ENCODE measurements at places on chromosomes 1 and 21.

- DNase-seq: no peak
Observed at GRCh38 chr21:44347911-44348451, 5.4 kb upstream of the TRPM2 start.

GRCh38 chr1:212256369-212256768 lies 28.8 kb upstream of the PPP2R5A start:
- peak; percentile 39 for DNase-seq

DNA sequence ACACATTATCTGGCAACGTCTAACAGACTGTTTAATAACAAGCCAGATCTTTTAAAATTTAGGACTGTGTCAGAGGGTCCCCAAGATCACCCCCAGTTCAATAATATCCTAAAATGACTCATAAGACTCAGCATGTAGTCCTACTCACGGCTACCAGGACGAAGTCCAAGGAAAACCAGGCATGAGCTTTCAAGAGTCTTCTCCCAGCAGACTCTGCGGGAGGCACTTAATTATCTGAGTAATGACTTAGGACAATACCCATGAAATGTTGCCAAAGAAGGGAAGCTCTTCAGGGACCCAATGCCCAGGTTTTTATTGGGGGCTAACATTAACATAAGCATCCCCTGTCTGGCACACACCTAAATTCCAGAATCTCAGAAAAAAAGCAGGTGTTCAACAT lies 7.0 kb downstream of the HFM1 start:
- DNase-seq: no peak

GRCh38 chr1:223109581-223110026 lies 33.4 kb downstream of the TLR5 start:
- no peak for DNase-seq

DNA sequence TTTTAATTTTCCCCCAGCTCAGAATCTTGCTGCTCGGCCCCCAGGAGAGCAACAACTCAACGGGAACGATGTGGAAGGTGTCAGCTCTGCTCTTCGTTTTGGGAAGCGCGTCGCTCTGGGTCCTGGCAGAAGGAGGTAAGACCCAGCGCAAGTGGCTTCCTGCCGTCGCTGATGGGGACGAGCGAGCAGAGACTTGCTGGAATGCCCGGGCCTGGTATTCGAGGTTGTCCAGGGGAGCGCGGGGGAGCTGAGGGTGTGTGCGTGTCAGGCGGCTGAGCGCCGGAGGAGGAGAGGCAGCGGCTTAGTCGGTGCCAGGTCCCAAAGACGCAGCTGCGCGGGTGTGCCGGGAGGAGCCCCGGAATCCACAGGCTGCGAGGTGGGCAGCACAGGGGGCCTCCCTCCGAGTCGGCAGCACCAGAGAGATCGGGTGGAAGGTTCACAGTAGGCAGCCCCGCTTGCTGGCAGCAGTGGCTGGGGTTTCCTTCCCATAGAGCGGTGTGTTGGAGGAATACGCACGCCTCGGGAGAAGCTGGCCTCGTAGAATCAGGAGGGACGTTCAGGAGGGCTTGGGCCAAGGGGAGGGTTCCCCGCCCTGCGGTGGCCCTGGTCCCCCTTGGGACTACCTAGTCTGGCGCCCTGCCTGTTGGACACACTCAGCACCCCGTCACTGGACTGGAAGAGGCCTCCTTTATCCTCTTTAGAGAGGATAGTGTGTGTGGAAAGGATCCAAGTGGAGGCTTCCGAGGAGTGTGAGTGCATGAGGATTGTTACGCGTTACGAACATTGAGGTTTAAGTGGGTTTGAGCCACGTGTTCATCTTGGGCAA lies 547 bp downstream of the PDPN start:
- DNase-seq: no peak

GRCh38 chr1:244231572-244232315 lies 180.7 kb downstream of the ZBTB18 start:
- no peak for DNase-seq

- DNase-seq: no peak
Observed at GRCh38 chr1:79693441-79694114, 687.0 kb upstream of the ADGRL4 start.

GRCh38 chr1:223887747-223888418 lies 42.1 kb upstream of the TP53BP2 start:
- DNase-seq: no peak

DNA sequence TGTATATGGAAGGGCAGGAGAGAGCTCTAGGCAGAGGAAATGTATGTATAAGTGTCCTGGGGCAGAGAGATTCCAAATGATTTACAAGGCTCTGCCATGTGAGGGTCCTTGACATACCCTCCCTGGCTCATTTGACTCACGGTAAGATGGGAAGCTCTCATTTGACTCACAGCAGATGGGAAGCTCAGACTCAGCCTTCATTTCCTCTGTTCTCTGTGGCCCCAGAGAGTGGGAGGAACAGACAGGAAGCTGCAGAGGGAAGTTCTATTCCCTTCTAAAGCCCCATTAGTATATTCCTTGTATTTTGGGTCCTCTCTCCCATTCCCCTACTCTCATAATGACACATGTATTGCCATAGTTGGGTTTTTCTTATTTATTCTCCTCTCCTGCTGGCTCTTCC lies 44.9 kb downstream of the FOXD2 start:
- no peak for DNase-seq

GRCh38 chr1:180094705-180095295 lies 59.9 kb upstream of the QSOX1 start:
- DNase-seq: no peak

DNA sequence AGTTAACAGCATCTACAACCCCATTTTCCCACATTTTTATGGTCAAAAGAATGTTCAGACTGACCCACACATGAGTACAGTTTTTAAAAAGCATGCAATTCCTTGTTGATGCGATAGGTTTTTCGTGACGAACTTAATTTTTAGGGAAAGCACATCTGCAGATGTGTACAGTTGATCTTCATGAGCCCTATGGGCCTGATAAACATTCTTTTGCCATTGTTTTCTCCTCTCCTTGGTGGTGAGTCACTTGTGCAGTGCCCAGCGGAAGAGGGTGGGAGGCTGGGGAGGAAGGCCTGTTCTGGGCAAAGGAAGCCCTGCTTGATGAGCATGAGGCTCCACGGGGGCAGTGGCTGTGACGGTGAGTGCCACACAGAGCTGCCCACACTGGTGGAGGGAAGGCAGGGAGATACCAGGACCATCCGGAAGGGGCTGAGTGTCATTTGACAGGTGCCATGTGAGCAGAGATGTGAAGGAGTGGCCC lies 5.3 kb downstream of the ARF1 start:
- peak; percentile 45 for DNase-seq

DNA sequence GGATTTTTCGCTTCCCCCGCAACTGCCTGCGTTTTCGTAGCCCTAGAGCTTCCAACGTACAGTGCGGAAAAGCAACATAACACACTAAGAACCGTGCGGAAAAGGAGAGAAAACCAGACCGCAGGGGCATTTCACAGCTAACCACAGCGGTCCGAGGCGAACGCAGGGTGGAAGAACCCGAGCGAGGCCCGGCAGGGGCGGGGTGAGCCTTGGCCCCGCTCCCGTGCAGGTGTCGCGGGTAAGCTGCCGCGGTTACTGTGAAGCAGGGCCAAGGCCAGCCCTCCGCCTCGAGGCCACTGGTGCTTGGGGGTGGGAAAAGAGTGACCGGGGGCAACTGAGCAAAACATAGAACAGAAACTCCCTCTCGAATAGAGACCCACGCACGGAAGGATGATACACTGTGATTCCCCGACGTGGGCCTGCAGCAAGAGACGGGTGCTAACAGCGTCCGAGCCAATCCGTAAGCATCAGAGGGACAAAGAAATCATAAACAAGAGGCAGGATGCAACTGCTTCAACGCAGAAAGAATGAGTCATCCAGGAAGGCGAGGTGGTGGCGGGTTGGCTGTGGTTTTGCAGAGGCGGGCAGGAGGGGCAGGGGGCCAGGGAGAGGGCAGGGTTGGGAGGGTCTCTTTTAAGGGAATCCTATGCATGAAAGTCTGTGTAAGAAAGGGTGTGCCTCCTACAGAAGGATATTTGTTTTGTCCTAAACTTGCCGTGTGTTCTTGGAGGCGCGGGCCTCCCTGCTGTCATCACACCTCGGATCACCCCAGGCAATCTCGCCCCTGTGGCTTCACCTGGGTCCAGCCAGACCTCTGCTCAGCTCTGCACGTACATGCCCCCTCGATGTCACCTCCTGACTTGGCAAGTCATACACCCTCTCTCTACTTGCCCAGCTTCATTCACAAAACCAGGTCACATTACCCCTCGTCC lies 7.3 kb downstream of the GNG4 start:
- peak; percentile 67 for DNase-seq

DNA sequence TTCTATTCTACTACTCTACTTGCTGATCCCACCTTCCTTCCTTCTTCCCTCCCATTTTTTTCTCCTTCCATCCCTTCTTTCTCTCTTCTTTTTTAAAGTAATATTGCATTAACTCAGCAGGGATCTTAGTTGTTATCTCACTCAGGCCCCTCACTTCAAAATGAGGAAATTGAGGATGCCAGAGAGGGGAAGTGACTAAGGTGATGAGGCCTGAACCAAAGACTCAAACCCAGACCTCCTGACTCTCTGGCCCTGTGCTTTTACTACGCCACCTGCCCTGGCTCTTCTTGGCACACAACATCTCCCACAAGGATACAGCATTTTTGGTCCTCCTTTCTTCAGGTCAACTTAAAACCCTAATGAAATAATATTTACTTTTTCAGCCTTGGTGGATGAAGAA lies 151.7 kb upstream of the ZNF648 start:
- DNase-seq: no peak

DNA sequence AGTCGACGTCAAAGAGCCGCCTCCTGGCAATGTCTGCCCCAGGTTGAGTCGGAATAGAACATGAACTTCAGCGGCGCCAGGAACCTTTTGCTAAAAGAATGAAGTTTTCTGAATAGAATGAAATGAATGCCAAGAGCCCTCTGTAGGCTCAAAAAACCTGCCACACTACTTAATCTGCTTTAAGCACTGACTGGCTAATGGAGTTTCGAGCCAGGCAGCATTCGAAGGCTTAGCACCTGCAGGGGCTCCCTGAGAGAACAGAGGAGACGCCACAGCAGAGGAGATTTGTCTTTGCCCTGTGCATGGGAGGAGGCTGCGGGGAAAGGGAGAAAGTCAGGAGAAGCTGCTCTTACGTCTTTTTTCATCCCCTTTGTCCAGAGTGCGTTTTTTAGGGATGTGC lies 641.7 kb downstream of the AJAP1 start:
- no peak for DNase-seq

- no peak for DNase-seq
Observed at GRCh38 chr1:16266411-16267118, 29.6 kb upstream of the CPLANE2 start.

DNA sequence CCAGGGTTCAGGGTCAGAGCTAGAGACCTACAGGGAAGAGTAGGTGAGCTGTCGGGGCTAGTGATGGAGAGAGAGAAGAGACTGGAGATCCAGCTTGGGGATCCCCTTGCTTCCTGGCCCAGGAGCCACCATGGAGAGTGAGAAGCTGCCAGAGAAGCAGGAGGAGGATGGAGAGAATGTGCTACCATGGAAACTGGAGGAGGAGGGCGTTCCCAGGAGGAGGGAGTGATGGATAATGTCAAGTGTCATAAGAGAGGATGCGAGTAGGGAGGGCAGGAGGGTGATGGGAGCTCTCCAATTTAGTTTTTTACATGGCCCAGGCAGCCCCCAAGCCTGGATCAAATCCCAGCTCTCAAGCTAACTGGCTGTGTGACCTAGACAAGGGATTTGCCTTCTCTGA lies 46.5 kb upstream of the EPB41 start:
- DNase-seq: no peak

DNA sequence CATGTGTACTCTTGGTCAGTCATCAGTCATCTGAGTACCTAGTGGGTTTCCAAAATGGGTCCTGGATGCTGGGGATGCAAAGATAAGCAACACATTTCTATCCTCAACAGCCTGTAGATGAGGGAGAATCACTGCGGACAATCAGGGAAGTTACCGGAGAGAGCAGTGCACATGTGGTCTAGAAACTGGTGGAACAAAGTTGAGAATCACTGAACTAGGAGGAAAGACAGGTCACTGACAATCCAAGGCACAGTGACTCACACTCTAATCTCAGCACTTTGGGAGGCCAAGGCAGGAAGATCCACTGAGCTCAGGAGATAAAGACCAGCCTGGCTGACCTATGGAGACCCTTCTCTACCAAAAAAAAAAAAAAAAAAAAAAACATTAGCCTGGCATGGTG lies 31.4 kb upstream of the LGALS8 start:
- DNase-seq: no peak

DNA sequence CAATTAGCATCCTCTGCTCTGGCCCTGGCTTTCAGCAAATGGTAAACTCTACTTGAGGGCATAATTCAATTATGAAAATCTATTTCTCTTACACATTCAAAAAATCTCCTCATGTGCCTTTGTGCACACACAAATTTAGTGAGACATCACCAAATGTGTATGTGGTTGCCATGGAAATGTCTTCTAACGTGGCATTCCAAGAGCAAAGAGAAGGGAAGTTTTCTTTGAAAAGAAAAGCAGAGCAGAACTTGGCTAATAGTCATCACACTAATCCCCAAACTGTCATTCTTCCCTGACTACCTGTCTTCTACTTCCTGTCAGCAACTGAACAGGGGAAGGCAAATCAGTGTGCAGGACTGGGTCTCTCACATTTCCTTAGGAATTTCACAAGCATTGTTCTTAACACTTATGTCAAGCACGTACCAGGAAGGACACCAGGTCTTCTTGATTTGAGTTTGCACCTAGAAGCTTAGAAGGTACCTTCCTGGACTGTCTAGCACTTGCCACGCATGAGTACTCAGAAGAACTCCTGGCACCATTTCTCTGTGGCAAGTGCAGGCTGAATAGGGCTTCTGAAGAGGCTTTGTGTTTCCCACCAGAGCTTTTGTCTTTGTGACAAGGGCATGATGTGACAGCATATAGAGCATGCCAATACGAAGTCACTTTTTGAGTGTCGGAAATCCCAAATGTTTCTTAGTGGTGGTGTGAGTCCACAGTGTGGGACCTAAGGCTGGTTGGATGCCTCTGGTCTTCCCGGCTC lies 32.3 kb downstream of the MAN1C1 start:
- no peak for DNase-seq

GRCh38 chr1:197671140-197671539 lies 104.1 kb downstream of the DENND1B start:
- DNase-seq: no peak

GRCh38 chr1:194537521-194537920 lies 1351.1 kb upstream of the B3GALT2 start:
- no peak for DNase-seq

- DNase-seq: no peak
Observed at GRCh38 chr1:95438218-95438948, 204.4 kb downstream of the RWDD3 start.

DNA sequence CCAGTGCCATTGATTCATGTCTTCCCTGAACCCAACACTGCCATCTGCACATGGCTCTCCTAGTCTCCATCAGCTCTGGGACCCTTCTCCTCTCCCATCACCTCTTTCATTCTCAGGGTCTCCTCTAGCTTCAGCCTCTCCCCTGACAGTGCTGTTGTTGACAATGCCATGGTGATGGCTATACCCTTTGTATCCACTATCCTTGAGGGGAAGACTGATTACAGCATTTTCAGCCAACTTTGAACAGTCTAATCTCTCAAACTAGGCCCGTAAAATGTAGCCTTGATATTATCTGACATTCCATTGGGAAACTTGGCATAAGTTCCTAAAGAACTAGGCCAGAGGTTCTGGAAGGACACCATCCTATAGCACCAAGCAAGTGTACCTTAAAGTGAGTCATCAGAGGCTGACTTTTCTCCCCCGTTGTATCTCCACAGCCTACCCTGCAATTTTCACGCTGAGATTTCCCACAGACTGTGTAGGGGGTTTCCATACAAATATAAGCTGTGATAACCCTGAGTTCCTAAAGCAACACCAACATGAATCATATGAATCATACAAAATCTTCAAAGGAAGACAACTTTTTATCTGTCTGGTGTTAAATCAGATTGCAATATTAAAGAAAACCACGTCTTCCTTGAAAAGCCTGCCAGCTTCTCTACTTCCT lies 5.8 kb downstream of the HAO2 start:
- DNase-seq: no peak

- DNase-seq: no peak
Observed at GRCh38 chr1:109293026-109293425, 10.1 kb upstream of the PSRC1 start.
